Stimulated activated CD8-positive, alpha-beta memory T cell treated with anti-CD3 and anti-CD28 coated beads, Interleukin-4, amount 100 ng/mL, for 4 hours (primary cell): ENCODE measurements at places on chromosomes 16 and 17.
A peak's percentile ranks its signal among the peaks of the same experiment; 100 is the strongest.

- no peak for DNase-seq
These were observed 90.9 kb upstream of the BCAR1 start for GRCh38 chr16:75342308-75342811.

DNA sequence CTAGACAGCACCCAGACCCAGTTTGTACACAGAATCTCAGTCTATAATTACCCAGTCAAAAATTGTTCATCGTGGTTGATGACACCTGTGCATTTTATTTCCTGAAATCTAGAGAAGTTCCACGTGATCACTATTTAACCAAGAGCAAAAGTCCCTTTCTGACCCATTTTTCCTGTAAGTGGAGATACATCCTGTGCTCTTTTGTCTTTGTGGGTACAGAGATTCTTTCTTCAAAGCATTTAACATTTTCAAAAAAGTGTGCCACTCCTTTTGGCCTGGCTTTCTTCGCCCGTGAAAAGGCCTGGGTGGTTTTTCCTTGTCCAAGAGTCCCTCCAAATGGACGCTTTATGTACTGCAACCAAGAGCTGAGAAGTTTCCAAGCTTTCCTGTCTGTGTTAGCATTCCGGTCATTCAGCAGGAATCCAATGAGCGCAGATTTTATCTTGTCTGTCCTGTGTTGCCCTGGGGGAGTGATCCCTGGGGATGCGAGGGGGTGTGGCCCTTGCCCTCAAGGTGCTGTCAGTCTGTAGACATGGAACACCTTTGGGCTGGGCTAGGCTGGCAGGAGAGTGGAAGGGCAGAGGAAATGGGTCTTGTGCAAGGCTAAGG, 161.1 kb upstream of the CACNG5 start:
- DNase-seq, result peak; percentile 18

DNA sequence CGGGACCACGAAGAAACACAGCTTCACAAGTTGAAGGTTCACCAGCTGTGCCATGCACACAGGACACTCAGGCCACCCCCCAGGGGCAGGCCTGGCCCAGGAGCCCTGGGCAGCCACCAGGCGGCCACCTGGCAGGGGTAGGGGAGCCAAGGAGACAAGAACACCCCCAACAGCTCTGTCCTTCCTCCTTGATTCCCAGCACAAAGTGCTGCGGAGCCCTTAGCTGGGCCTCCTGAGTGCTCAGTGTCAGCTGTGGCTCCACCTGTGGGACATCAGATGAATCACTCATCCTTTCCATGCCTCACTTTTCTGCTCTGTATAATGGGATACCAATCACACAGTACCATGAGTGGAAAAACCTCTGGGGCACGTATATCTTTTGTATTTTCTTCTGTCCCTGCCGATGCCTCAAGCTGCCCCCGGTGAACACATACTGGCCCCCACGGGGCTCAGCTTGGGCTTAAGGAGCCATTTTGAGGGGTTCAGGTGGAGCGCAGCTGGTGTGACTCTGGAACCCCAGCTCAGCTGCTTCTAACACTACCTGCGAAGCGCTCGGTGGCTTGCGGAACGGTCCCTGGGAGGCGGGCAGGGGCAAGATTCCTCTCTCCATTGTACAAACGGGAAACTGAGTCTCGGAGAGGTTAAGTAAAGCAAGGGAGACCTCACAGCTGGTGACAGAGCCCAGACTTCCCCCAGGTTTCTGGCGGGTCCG, 12.0 kb downstream of the GALK1 start:
- no peak for DNase-seq

GRCh38 chr16:87131061-87131995, 185.9 kb downstream of the C16orf95 start:
- DNase-seq, result no peak

DNA sequence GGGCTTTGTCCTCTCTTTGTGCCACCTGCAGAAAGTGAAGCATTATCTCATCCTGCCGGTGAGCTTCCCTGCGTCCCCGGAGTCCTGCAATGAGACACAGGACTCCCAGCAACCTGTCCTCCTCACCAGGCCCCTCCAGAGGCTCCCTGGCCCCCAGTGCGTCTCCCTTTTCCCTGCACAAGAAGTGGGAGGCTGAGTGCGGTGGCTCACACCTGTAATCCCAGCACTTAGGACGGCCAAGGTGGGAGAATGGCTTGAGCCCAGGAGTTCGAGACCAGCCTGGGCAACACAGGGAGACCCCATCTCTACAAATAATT, 8.4 kb downstream of the GRB7 start:
- no peak for DNase-seq

- no peak for DNase-seq
These were observed 160.3 kb downstream of the PCTP start for GRCh38 chr17:55911186-55911585.

- no peak for DNase-seq
These were observed 10.8 kb upstream of the LPCAT2 start for GRCh38 chr16:55498101-55498500.

DNA sequence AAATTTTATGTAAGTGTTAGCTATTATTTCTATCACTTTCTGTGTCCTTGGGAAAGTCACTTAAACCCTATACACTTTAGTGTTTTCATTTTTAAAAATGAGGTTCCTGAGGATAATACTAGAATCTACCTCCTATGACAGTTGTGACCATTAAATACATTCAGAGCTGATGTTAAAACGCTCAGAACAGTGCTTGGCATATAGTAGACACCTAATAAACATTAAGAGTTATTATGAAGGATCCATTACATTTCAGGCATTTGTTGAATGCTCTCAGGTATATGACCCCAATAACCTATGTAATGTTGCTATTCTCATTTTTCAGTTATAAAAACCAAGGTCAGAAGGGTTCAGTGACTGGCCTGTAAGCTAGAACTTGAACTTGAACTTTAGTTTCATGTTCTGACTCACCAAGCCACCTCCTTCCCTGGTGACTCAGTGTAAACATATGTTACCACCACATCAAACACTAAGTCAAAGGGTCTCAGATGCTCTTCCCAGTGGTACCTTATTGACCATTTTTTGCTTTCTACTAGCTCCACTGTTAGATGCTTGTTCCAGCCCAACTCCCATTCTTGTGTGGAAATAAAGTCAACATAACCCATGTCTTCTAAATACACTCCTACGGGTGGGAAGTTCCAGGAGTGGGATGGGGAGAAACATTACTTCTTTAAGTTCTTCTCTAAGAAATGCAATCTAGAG, 47.6 kb downstream of the HSD17B2 start:
- no peak for DNase-seq

- DNase-seq, result no peak
These were observed 104.5 kb upstream of the FAM20A start for GRCh38 chr17:68705714-68706076.

DNA sequence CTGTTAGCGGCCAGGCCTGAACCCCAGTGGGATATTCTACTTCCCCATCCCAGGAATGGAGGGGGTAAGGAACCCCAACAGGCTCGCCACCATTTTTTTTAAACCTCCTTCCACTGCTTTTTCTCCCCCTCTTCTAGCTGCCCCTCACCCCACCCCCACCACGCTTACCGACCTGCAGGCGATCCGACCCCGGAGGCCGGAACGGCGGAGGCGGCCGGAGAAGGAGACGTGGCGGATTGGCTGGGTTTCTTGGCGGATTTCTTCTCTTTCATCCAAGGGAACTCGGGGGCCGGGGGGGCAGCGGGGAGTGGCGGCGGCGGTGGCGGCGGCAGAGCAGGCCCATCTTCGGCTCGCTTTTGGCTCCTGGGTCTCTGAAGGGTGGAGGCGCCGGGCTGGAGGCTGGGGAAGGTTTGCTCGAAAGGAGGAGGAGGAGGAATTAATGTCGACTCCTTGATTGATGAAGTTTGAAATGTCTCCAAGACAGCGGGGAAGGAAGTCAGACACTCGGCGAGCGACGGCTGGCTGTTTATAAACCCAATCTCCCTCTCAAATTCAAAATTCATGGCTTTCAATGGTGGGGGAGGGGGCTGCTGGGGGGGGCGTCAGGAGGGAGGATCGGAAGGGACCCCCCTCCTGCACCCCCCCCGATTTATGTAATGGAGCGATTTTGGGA, 424 bp downstream of the HOXB2 start:
- no peak for DNase-seq

GRCh38 chr17:68294196-68294555, 2.9 kb downstream of the ARSG start:
- DNase-seq, result no peak

DNA sequence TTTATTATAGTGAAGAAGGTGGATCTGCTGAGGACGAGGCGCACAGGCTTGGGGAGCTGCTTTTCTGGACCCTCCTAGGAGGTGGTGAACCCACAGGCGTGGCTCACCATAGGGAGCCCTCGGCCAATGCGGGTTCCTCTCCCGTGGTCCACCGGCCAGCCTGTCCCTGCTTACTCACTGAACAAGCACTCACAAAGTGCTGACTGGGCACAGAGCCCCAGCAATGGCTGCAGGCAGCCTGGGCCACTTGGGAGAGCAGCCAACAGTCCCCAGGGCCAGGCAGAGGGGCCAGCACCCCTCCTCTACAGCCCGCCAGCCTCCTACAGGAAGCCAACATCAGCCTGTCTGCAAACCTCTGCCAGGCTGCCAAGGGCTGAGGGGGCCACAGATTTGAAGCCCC, 19.1 kb upstream of the NCBP3 start:
- no peak for DNase-seq

GRCh38 chr17:50651661-50652060, 17.0 kb downstream of the ABCC3 start:
- no peak for DNase-seq

DNA sequence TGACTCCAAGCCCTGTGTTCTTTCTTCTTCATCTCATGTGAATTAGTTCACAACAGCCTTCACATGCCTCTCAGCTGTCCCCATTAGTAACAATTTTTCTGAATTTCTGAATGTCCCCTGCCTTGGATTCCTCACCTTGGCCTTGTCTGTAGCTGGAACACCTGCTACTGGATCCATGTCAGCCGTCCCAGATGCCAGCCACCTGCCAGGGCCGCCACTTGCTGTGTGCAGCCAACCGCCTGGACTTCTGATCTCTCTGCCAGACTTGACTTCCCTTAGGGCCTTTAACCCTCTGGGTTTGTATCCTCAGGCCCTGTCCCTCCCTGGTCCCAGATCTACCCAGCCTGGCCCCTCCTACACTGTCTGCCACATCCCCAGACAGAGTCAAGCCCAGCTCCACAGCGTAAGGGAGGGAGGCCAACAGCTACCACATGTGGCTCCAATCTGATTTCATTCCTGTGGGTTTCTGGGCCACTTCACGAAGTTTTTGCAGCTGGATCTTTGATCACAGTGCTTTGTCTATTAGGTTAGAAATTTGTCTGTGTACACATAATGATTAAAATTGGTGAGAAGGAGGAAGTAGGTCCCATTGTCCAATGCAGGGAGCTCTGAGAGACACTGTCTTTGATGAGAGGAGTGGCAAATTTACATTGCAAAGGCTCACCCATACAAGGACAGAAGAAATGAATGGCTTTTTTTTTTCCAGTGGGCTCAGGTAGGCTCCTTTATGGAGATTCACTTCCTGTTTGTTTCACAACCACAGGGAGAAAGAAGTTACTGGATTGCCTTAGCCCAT, 15.3 kb downstream of the MPP2 start:
- DNase-seq, result no peak
